Glutamatergic neuron (in vitro differentiated cells): ENCODE measurements at places on chromosomes 4 and X.

GRCh38 chrX:43666311-43666912 lies 10.3 kb downstream of the MAOA start:
- DNase-seq = no peak

DNA sequence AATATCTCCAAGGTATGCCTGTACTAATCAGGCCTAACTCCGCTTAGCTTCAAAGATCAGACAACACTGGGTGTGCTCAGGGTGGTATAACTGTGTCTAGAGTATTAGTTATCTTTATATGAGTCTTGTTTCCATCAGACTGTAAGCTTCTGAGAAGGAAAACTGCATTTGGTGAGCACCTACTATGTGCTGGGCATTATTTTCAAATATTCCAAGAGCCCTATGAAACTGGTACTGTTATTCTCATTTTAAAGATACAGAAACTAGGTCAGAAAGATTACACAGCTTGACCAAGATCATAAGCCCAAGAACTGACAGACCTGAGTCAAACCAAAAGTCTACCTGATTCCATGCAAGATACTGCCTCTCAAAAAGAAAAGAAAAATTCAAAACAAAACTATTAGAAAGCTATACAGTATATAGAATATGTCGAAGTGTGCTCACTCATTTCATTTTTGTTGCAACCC lies 44.4 kb downstream of the LRBA start:
- no peak for DNase-seq

GRCh38 chr4:177384856-177385397 lies 57.3 kb downstream of the AGA start:
- DNase-seq = no peak

GRCh38 chr4:131091896-131092295 lies 1995.9 kb downstream of the C4orf33 start:
- DNase-seq = no peak

DNA sequence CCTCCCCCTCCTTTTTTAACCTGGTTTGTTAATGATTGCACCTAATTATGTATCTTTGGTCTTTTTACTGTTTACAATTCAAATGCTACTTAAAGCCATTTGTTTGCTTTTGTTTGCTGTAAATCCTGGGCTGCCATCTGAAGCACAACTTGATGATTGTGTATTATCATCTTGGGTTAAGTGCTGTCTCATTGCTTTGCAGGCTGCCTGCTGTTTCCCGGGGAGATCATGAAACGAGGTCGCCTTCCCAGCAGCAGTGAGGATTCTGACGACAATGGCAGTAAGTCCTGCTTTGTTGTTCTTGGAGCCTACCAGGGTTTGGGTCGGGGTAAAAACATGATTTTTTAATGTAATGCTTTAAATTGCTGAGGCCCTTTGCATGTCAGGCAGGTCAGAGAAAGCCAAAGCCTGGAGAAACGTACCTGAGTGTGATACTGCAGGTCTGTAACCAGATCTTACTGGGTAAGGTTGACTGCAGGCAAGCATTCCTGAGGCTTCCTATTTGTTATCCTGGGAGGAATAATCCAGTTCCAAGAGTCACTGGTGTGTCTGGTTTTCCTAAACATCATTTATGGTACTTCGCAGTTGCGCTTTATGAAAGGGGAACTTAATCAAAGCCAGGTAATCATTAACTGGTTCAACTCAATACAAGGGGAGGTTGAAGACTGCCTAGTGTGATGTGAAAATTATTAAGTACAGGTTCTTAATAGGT lies 22.2 kb downstream of the JADE1 start:
- DNase-seq = no peak

GRCh38 chrX:2500803-2501558 lies at the start of the genes DHRSX and ZBED1:
TSS of gene DHRSX (minus strand) at chrX:2500976. CDS start at chrX:2500925, 51 bp downstream.
TSS of gene ZBED1 (minus strand) at chrX:2500976. CDS start at chrX:2490719, 10,257 bp downstream.
- DNase-seq = peak; percentile 31

GRCh38 chrX:24590111-24590510 lies 57.0 kb downstream of the PCYT1B start:
- no peak for DNase-seq

GRCh38 chrX:89033723-89034122 lies 286.7 kb downstream of the CPXCR1 start:
- no peak for DNase-seq

- DNase-seq = no peak
Measured at GRCh38 chrX:9619581-9619980, 146.1 kb downstream of the GPR143 start.

DNA sequence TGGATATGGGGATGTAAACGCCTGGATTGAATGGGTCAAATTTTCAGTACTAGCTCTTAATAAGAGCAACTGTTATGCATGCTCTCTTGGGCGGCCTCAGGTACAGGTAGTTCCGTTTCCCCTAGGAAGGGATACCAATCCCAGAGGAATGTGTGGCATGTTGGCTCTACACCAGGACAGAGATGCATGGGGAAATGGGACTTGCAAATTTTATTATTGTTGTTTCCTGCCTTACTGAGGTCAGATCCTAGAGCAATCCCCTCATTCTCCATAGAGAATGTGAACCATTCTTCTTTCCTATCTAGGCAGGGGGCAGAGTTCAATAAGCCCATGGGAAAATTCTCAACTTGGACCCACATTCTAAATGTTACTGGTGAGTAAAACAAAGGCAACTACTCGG lies 361.8 kb upstream of the FGF16 start:
- DNase-seq = no peak

- DNase-seq = no peak
Measured at GRCh38 chrX:6852869-6853268, 294.6 kb upstream of the STS start.

- DNase-seq = no peak
Measured at GRCh38 chr4:95825546-95825945, 14.3 kb upstream of the PDHA2 start.

DNA sequence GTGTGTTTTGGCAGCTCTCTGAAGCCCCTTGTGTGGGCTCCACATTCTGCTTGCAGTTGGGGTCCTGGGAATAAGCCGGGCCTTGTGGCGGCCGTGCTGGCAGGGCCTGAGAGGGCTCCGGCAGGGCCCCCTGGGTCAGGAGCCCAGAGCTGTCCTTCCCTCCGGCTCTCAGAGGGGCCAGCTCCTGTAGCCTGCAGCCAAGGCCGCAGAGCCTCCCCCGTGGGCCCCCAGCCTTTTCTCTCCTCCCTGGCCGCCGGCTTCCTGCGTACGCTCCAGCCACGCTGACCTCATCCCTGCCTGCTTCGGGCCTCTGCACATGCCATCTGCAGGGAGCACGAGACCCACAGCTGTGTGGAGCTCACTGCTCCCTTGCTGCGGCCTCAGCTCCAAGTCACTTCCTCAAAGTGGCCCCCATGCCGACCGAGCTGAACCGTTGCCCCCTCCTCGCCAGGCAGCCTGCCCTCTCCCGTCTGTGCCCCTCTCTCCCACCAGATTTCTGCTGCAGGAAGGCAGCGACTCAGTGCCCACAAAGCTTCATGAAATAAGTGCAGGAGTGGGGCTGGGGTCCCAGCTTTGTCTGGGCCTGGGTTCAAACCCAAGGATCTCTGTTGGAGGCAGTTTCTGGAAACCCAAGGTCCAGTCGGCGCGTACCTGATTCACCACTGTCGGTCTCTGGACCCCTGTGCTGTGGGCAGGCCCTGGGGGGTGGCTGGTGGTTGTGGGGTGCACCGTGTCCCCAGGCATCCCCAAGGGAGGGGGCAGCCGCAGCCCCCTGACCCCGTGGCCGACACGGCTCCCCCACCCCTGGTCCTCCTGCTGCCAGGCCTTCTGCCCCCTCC lies 57.1 kb upstream of the NKX1-1 start:
- peak; percentile 79 for DNase-seq

DNA sequence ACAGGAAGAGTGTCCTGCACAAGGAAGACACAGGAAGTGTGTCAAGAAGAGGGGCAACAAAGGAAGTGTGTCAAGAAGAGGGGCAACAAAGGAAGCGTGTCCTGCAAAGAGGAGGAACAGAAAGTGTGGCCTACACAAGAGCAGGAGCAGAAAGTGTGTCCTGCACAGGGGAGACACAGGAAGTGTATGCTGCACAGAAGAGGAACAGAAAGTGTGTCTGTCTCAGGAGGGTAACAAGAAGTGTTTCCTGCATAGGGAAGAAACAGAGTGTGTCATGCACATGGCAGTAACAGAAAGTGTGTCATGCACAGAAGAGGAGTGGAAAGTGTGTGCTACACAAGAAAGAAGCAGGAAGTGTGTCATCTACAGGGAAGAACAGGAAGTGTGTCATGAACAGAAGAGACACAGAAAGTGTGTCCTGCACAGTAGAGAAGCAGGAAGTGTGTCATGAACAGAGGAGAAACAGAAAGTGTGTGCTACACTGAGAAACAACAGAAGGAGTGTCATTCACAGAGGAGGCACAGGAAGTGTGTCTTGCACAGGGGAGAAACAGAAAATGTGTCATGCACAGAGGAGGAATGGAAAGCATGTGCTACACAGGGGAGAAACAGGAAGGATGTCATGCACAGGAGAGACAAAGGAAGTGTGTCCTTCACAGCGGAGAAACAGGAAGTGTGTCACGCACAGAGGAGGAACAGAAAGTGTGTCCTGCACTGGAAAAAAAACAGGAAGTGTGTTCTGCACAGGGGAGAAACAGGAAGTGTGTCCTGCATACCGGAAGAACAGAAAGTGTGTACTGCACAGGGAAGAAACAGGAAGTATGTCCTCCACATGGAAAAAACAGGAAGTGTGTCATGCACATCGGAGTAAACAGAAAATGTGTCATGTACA lies 526.4 kb upstream of the PRKX start:
- no peak for DNase-seq

DNA sequence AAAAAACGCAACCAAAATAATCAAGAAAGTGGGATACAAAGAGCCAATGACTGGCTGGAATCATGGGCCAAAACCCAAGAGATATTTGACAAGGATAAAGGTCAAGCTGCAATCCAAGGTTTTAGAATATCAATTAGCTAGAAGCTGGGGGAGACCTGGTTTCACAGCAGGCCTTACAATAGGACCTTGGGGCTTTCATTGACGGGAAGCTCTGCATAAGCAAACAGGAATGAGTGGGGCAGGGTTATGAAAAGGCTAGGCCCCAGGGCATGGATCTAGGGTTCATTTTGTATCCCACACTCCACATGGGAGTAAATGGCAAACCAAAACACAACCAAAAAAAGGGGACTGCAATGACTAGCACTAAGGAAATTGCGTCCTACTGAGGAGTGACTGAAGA lies 215.3 kb downstream of the HS6ST2 start:
- DNase-seq = no peak

- DNase-seq = no peak
Measured at GRCh38 chrX:81489987-81490386, 288.1 kb downstream of the SH3BGRL start.
